Osteocyte (in vitro differentiated cells): ENCODE measurements at places on chromosomes 3 and 15.

DNA sequence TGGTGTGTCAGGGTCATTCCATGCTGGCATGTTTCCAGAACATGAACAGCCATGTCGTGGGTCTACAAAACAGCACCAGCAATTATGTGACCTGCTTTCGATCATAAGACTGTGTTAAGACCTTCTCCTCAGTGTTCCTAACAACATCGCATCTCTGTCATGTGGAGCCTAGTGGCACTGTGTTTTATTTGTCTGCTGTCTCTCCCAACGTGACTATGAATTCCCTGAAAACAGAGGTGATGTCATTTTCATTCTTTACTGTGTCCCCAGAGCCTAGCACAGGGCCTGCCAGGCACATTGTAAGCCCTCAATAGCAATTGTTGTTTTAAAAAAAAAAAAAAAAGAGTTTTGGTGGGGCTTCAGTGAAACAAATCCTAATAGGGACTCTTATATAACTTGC lies 94.2 kb upstream of the IL12A start:
- DNase-seq = no peak

DNA sequence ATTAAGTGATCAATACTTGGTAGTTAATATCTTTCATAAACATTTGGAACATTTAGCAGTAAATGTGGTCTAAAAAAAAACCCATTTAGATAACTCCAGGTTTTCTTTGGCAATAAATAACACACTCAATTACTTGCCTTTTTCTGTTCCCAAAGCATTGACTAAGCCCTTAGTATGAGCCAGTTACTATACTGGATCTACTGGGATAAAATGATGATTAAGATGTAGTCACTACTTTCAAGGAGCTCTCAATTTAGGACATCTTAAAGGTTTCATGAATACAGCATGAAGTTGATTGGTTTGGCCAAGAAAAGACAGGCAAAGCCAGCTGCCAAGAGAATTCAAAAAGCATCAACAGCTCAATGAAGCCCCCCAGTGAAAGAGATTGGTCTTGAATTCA lies 250.9 kb downstream of the EPHA3 start:
- no peak for DNase-seq

DNA sequence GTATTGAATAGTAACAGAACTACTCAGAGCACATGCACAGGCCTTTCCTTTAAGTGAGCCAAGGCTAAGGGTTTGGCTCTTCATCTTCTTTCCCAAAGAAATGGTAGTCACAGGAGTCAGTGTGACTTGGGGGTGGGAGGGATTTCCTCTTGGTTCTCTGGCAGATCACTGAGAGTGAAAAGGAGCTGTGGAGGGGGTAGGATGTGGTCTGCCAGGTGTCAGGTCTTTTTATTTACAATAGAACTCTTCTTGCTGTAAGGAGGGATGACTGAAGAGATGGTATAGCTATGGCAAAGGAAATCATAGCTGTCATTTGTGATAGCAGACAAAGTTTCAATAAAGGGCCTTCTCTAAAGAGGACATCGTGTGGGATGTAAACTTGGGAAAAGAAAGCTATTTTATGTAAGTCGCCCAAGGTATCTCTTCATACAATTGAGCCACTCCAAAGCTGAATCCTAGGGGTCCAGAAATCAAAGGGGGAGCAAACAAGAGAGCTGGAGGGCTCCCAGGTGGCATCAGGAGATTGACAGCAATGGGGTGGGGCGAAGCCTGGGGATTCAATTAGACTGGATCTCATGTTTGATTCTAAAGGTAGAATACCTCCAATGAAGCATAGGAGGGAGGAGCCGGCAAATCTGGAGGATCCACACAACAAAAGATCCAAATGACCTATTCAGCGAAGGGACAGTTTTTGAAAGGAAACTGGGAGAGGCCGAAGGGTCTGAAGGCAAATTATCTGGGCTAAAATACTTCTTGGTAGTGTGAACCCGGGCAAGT lies 20.0 kb upstream of the CHD2 start:
- no peak for DNase-seq

DNA sequence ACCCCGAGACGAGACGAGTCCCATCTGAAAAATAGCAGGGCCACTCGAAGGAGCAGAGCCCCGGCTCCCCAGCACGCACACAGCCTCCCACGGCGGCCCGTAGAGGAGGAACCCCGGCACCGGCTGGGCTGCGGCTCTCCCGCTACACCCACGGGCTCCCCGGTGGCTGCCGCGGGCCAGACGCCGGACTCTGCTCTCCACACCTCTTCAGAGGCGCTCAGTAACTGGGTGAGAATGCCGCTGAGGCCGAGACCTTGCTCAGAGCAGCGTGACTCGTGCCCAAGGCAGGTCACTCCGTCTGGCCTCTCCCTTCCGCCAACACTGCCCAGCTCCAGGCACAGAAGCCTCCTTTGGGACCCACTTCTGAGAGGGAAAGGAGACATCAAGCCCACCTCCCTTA lies 34.4 kb downstream of the TNK2 start:
- no peak for DNase-seq

- DNase-seq = no peak
Measured at GRCh38 chr3:109109574-109109973, 8.4 kb downstream of the MORC1 start.

DNA sequence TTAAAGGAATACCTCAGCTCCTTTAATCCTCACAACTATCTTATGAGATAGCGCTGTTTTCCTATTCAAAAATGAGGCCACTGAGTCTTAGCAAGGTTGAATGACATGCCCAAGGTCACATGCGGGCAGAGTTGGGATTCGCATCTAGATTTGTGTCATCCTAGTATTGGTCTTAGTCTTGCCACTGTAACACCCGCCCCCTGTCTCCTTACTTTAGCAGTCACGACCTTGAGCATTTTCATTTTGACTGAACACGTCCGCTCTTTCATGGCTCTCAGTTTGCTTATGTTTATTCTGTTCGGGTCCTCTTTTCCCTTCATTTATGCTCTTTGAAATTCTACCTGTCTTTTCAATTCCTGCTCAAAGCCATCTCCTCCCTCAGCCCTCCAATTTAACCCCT lies 112.5 kb upstream of the CADPS start:
- DNase-seq = no peak

GRCh38 chr3:13110678-13111116 lies 37.5 kb upstream of the IQSEC1 start:
- no peak for DNase-seq

DNA sequence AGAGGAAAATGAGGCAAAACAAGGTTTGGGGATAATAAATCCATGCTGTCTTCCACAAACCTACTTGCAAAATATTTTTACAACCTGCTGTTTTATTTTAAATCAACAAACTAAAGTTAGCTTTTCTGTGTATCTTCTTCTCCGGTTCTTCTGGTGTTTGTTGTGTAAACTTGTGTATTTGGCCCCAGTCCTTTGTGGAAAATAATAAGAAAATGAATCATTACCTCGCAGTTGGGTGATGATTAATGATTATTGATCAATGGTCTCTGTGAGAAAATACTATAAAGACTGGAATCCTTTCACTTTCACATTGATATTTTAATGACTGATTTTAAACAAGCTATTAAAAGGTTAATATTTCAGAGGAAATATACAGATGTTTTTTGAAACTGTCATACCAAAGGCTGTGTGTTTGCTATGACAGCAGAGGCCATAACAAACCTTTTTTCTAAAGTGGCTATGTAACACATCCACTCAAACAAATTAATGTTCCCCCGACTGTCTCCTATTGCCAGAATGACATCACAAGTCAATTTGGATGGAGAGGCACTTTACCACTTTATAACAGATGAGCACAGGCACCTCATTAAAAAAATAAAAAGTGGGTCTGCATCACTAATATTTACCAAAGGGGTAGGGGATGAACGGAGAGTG lies 152.5 kb downstream of the MEX3B start:
- no peak for DNase-seq

- no peak for DNase-seq
Measured at GRCh38 chr3:9079676-9080075, 116.4 kb upstream of the RAD18 start.

GRCh38 chr15:30943654-30944335 lies 40.1 kb downstream of the FAN1 start:
- DNase-seq = no peak

DNA sequence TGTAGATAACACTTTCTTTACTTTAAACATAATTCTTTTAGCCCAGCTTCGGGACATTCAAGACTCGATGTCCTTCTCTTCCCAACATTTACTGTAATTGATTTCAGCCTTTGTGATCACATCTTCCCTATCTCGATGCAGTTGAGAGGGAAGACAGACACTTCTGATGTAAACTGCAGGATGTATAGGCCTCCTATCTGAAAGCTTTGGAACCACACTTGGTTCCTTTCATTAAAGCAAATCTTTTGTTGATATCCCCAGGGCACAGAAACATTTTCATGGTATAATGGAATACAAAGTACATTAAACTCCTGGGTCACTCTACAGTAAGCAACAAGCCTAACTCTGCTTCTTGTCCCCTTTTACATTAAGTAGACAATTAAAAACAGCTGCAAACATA lies 6.4 kb downstream of the GRM7 start:
- no peak for DNase-seq

DNA sequence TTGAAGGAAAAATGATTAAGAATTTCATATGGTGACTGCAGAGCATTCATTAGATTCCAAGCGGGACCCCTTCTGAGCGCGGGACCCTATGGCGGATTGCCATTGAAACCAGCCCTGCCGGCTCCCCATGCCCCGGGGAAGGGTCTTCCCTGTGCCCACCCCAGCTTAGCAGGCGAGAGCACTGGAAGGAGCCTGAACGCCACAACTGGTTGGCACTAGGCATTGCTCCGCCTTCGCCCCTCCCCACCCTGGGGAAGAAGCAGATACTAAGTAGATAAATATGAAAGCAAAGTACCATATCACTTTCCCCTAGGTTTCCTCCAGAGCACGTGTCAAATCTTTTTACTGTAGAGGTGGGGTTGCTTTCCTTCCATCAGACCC lies 70.7 kb downstream of the CYP19A1 start:
- no peak for DNase-seq

DNA sequence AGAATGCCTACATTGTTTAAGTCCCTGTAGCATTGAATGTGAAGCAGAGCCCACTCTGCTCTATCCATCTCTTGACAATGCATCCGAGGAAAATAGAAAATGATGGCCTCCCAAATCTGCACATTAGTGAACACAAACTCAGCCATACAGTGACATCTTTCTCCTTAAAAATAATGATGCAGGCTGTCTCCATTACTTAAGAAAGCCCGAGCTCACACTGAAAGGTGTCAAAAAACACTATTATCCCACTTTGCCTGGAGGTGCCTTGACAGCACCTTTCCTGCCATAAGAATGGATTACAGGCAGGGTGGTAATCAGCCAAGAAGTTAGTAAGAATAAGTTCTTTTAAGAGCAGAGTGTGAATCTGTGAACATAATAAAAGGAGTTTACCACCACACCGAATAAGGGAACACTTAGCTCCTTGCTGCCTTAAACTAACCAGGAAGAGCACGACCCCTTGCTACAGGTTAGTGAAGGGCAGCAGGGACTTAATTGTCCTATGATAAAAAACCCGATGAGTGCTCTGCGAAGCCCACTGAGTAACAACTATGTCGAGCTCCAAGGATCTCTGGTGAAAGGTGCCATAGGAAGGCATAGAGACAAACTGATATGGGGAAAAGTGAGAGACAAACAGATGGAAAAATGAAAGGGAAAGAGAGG lies 123.2 kb upstream of the TUSC7 start:
- no peak for DNase-seq

GRCh38 chr15:36594556-36595090 lies 15.2 kb downstream of the CDIN1 start:
- DNase-seq = no peak

DNA sequence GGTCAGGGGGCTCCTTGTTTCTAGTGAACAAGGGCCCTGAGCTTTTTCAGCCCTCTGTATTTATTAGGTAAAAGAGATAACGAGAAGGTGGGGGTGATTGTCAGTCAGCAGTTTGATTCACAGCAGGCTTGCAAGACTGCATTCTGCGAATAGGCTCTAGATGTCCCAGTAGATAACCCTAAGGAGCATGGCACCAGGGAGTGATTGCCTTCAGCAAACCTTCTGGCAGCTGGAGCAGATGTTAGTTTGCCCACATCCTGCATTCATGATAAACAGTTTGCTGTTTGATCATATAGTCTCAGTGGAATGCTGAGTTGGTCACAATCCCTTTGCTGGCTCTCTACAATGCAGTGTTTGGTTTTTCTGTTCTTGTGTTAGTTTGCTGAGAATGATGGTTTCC lies 161.3 kb upstream of the GADL1 start:
- DNase-seq = no peak

DNA sequence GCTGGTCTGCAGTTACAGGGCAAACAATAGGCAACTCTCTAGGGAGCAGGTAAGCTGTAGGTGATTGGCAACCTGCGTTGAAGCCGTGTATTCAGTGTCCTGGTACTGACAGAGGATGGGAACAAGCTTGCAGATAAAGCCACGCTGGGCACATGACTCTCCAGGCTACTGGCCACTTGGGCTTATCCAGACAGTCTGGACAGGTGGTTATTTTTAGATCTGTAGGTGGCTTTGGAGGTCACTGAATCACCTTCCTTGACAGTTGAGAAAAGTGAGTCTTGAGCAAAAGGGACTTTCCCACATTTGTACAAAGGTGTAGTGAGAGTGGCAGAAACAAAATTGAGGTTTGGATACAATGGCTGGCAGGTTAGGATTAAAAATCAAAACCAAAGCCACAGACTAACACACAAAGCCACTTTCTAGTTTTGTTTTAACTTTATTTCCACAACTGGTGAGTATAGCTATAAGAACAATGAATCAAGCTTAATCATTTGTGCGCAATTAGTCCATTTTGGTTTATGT lies 22.3 kb upstream of the IL1RAP start:
- no peak for DNase-seq

DNA sequence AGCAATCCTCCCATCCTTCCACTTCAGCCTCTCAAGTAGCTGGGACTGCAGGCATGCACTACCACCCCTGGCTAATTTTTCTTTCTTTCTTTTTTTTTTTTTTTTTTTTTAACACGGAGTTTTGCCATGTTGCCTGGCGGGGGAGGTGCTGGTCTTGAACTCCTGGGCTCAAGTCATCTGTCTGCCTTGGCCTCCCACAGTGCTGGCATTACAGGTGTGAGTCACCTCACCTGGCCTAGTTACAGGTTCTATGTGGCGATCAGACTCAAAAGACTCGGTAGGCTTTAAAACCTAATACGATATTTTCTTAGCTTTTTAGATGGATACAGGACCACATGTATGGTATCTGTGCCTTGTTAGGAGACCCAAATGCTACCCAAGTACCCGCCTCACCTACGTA lies 14.0 kb upstream of the SLC25A26 start:
- DNase-seq = no peak

DNA sequence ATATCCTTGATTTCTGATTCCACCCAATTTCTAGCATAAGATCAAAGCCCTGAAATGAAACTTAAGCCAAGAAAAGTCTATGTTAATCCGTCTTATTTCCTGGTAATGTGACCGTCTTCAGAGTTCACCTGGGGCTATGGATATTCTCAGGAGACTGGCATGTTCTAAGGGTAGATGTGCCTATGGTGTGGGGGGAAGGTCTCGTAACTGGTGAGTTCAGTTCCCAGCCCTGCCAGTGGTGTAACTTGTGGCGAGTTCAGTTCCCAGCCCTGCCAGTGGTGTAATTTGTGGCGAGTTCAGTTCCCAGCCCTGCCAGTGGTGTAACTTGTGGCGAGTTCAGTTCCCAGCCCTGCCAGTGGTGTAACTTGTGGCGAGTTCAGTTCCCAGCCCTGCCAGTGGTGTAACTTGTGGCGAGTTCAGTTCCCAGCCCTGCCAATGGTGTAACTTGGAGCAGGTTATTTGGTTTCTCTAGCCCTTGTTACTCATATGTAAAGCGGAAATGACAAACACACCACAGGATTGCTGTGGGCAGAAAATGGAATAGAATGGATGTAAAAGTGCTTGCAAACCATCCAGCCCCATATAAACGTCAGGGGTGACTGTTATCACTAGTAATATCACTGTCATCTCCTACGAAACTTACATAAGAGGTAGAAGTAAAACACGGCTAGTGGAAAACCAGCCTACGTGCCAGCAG lies 30.4 kb downstream of the SLC51A start:
- DNase-seq = no peak
